Kidney (tissue), 22 donors: ENCODE measurements at places on chromosomes 12 and 14.

GRCh38 chr12:81962126-81962856 is 203.1 kb upstream of the PPFIA2 start:
- DNase-seq, result peak; percentile 3

- DNase-seq, result peak; percentile 82
These were observed 26.3 kb upstream of the BCDIN3D start for GRCh38 chr12:49868952-49869815.

DNA sequence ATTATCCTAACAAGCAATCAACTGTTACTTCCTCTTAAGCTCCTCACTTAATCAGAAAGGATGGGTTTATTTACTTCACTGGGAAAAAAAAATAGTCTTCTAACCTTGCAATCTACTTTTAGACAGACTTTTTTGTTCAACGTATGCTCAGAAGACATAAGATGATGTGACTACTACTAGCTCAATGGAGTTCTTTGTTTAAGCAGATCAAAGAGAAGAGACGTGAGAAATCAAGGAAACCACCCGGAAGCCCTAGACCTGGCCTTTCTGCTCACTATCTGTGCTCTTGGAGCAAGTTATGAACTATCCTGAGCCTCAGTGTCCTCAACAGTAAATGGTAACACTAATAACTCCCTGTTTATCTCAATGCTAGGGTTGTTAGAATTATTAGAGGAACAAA is 78.5 kb downstream of the ARMH4 start:
- DNase-seq, result no peak

DNA sequence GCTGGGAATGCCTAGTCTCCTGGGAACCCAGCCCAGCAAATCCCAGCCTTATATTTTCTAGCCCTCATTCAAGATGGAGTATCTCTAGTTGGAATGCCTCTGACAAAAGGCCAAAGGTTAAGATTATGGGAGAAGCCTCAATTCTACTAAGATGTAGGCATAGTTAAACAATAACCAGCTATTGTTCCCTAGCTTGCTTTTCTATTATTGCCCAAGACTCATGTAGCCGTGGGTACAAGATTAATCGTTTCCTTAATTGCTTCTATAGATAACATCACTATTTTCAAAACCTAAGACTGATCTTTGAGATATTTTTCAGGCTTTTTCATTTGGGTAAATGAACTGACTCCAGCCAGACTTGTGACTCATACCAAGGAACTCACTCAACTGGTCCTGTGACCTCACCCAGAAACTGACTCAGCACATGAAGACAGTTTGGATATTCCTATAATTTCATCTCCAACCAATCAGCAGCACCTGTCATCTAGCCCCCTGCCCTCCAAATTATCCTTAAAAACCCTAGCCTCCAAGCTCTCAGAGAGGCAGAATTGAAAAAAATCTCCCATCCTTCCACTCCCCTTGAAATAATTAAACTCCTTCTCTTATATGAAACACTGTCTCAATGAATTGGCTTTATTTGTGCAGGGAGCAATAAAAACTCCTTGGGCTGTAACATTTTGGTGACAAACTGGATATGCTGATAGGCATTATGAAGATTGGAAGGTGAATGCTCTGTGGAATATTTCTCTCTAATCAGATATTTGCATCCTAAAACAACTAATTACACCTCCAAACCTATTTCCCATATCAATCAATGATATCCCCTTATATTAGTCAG is 589.0 kb downstream of the C12orf50 start:
- peak; percentile 53 for DNase-seq

DNA sequence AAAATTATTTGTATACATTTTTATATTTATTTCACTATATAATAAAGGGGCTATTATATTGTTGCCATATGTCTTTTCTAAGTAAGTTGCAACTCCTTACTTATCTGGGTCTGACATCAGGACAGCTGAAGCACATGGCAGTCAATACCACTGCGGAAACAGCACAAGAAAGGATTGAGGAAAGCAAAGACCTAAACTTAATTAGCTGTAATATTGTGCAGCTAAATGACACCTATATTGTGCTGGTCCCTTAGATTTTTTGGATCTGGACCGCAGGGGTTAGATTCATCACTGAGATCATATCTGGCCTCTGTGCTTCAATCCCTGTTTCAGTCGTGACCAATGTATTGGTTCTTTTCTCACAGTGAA is 359.6 kb upstream of the DIO2 start:
- DNase-seq, result no peak

- peak; percentile 24 for DNase-seq
These were observed 12.8 kb upstream of the GPX2 start for GRCh38 chr14:64955297-64955696.

DNA sequence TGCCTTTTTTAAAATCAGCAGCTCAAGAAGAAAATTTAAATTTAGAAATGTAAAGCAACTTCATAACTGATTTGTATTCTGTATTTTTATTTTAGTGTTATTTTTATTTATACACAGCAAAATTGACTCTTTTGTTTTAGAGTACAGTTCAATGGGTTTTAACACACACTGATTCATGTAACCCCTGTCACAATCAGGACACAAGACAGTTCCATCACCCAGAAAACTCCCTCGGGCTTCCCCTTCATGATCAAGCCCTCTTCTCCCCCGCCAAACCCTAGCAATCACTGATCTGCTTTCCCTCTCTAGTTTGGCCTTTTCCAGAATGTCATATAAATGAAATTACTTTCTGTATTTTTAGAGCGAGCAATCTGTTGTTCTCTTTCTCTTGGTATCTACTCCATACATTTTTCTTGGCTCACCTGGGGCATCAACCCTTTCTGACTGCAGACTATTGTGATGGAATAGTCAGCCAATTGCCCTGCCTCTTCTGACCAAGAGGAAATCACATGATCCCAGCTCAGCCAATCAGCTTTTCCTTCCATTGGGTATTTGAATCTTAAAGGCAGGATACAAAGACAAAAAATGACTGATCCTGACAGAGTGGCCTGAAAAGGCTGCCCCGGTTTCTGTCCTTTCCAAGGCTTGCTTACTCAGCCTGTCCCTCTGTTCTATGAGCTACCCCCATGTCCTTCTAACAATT is 5.3 kb downstream of the SLC5A8 start:
- DNase-seq, result no peak

GRCh38 chr14:37230551-37231194 is 32.9 kb downstream of the MIPOL1 start:
- DNase-seq, result no peak

- DNase-seq, result no peak
These were observed 983.6 kb downstream of the FLRT2 start for GRCh38 chr14:86513564-86513963.

GRCh38 chr12:51813931-51814310 is 34.6 kb downstream of the FIGNL2 start:
- DNase-seq, result peak; percentile 80

- no peak for DNase-seq
These were observed 46.5 kb upstream of the ESR2 start for GRCh38 chr14:64340560-64341196.

DNA sequence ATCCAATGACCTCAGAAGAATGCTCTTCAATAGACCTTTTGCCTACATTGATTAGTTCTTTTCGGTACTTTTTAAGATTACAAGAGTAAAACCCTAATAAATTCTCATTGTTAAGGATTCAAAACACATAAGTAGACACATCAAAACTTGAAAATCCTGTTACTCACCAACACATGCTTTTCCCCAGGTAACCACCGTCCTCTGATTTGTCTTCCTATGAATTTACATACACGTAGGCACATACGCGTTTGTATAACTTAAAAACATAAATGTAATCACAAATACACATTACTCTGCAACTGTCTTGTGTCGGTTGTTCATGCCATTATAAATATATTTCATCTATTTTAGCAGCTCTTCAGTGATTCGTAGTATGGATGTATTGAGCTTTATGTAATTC is 910 bp upstream of the WASHC4 start:
- DNase-seq, result peak; percentile 26

DNA sequence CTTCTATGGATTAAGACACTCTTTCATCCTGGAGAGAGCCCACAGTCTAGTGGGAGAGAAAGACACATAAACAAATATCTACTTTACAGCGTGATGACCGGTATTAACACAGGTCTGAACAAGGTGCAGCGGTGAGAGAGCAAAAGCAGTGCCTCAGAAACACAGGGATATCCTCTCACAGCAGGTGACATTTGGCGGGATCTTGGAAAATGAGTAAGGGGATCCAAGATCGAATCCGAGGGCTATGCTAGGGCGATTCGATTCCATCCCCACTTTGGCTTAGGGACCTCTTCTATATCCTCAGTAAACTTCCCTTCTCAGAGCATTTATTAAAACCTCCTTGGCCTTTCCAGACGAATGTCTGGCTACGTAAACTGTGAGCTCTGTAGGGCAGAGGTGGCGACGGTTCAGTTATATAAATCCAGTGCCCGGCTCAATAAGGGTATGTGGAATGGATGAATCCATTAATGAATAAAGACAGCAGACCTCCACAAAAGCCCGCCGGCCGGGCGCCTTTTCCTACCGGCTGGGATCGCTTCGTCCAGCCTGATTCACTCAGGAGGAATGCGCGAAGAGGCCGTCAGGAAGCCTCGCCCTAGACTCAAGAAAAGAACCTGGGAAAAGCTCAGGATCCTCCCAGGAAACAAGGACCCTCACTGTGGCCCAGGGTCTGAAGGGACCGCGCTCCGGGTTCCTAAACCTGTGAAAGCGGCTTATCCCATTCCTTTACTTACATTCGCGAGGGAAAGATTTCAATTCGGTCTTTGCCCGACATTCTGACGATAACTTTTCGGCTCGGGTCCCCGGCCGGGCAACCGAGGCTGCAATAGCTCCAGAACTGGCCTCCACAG is 455 bp downstream of the ATP6V1D start:
- DNase-seq, result peak; percentile 8

GRCh38 chr12:107856096-107856495 is 81.6 kb downstream of the ASCL4 start:
- DNase-seq, result no peak

- DNase-seq, result no peak
These were observed 166.2 kb downstream of the PAX9 start for GRCh38 chr14:36827861-36828260.

GRCh38 chr14:89750281-89750755 is 204.2 kb downstream of the EFCAB11 start:
- no peak for DNase-seq

DNA sequence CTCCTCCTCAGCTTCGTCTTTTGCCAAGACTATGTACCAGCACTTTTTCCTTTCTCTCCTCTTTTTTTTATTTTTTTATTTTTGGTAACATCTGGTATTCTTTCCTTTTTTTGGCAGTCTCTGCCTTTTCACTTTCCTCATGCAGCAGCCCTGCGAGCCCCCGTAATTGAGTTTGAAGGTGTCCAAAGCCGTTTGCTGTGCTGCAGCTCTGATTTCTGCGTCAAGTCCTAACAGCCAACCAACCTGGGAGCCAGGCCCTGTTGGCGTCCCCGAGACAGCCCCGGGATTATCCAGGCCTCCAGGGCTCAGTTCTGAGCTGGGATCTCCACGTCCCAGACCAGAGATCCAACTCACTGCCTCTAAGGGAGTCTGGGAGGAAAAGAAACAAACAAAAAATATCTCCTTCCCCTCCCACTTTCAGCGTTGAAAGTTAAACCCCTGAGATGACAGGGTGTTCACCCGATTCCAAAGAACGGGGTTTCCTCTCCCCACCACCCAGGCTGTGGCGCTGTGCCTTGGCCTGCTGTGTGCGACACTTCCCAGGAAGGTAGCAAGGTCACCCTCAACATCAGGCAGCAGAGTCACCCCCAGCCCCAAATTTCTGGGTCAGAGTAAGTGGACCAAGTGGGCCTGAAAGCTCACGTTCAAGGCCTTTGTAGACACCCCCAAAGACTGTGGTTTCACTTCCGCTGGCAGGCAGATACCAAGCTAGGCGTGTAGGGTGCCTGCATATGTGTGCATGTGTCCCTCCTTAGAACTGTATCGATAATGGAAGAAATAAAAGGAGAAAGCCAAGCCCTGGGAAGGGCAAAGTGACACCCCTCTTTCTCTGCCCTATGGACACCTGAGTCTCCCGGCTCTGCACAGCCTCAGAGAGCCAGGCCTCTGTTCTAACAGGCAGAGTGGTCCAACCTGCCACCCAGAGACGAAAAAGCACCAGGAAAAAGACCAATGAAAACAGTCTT is 11.1 kb downstream of the BCL11B start:
- DNase-seq, result no peak

- DNase-seq, result no peak
These were observed 104.1 kb downstream of the SLC35F4 start for GRCh38 chr14:57761800-57762199.

DNA sequence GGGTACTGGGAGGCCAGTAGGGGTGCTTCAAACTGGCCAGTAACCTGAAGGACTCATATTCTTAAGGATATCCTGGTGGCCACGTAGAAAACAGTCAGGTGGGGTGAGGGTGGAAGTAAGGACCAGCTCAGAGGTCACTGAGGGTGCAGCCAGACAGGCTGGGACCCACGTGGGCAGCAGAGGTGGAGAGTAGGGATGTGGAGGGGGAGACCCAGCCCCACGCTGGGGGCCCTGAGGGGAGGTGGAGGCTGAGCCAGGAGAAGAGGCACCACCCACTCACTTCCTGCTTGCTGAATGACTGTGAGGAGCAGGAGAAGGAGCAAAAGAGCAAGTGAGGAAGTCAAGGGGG is 12.6 kb upstream of the SERPINA3 start:
- peak; percentile 91 for DNase-seq

- DNase-seq, result peak; percentile 95
These were observed at the start of gene CFAP73 for GRCh38 chr12:113149361-113150150. TSS of gene CFAP73 (plus strand) at chr12:113149724. CDS start at chr12:113149858, 134 bp downstream.

DNA sequence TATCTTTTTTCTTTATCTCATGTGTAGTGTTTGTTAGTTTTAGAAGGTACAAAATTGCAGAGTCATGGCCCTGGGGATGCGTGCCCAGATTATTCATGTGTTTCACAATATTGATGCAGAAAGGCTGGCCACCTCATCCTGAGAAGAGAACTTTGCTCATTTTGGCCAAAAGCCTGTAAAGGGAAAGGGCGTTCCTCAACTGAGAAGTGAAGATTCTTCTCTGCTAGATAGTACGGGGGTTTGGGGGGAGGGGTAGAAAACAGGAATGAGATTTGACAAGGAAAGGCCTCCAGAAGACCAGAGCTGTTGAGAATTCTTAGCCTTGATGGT is 1.7 kb downstream of the MGST1 start:
- no peak for DNase-seq

- DNase-seq, result no peak
These were observed 465.3 kb downstream of the PRKD1 start for GRCh38 chr14:29462321-29462720.

DNA sequence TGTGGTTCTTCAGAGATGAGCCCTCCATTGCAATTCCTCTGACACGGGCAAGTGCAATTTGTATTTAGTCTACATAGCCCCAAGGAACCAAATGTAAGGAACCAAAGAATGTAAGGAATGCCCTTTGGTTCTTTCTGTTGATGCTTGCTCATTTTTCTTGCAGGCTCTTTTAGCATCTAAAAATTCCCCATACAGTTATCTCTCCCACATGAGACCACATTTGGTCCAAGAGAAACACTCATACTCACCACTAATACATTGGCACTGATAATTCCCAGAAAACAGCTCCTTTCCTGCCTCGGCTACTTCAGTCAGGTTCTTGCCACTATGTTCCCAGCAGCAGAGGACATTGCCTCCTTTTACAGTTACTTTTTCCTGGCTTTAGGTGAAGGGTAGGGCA is 332.6 kb downstream of the AEBP2 start:
- no peak for DNase-seq

GRCh38 chr14:102439556-102439955 is 70.0 kb downstream of the ANKRD9 start:
- DNase-seq, result no peak

GRCh38 chr14:39763402-39763890 is 331.2 kb upstream of the FBXO33 start:
- DNase-seq, result no peak
